ENCODE measurements at places on chromosomes 4 and X.

- H3K36me3 ChIP-seq, result no peaks in the 10 kb centered on the region
- H3K27me3 ChIP-seq, result no peaks in the 10 kb centered on the region
- H3K27ac ChIP-seq, result no peak overlapping the region
Observed at GRCh38 chrX:26922278-26922677, 540.9 kb downstream of the PPP4R3C start.

DNA sequence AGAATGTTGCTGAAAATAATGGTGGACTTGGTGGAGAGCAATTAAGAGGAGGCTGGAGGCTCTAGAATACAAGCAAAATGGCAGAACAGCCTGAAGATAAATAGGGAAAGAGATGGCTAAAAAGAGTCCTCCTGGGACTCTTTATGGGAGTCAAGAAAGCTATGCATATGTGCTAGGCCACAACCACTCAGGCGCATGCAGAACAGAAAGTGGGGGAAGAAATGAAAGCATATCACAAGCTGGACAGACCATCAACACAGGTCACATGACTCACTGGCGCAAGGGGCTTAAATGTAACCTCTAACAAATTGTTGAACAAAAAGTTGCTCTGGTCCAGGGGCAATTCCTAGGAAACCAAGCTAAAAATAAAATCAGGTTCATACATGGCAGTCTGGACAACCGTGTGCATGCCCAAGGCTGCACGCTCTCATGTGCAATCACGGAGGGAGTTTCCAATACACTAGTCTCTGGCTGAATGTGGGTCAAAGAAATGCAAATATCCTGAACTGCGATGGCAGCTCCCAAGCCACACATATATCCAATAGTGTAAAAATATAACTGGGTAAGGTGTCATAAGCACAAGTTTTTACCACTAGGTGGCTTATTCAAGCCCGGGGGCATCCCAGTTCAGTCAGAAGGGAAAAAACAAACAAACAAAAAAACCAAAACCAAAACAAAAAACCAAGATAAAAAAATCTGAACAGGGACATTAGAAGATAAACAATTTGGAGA, 45.4 kb downstream of the ZNF711 start:
- no peaks in the 10 kb centered on the region for H3K4me1 ChIP-seq
- no peak overlapping the region for H3K27ac ChIP-seq
- no peak for DNase-seq
- no peak overlapping the region for H3K4me3 ChIP-seq

DNA sequence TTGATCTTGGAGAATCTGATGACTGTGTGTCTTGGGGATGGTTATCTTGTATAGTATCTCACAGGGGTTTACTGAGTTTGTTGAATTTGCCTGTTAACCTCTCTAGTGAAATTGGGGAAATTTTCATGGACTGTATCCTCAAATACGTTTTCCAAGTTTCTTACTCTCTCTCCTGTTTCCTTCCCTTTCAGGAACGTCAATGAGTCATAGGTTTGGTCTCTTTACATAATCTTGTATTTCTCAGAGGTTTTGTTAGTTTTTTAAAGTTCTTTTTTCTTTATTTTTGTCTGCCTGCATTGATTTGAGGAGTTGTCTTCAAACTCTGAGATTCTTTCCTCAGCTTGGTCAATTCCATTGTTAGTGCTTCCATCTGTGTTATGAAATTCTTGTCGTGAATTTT, 227.7 kb upstream of the GPRIN3 start:
- no peaks in the 10 kb centered on the region for H3K36me3 ChIP-seq
- H3K4me3 ChIP-seq, result no peak overlapping the region
- H3K4me1 ChIP-seq, result no peaks in the 10 kb centered on the region

GRCh38 chrX:81392396-81392795, 190.5 kb downstream of the SH3BGRL start:
- DNase-seq, result no peak
- H3K36me3 ChIP-seq, result no peaks in the 10 kb centered on the region
- H3K4me3 ChIP-seq, result no peak overlapping the region
- H3K27ac ChIP-seq, result no peak overlapping the region

DNA sequence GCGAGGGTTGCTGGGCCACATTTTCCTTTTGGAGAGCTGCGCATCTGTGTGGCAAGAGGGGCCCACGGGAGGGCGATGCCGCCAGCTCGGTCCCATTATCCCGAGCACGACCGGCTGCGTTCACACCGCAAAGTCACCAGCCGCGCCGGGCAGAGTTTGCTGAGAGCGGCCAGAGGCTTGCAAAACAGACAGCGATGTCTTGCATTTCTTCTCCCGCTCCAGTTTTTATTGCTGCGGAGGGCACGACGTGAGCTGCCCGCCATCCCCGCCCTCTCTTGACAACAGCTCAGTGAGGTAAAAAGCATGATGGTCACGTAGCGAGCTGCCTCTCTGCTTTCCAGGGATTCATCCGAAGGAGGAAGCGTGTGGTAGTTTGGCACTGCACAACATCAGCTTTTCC, 102.1 kb upstream of the TENM3 start:
- peaks cover 18% of the 10 kb centered on the region for H3K27me3 ChIP-seq
- H3K4me3 ChIP-seq, result no peak overlapping the region
- H3K4me1 ChIP-seq, result no peaks in the 10 kb centered on the region
- no peak for DNase-seq

Measured in GM12878 (cell line).